ENCODE measurements at places on chromosomes 7 and 10. TPM values are rescaled to one million over a fixed set of nuclear protein-coding genes. Genes with fewer than 3 reads are reported as not detected.

SFTPD gene
- 0.19 TPM for total RNA-seq

NXPH1 gene
- not detected for total RNA-seq

GOLGA7B gene
- total RNA-seq = 4.0 TPM

SAP25 gene
- total RNA-seq = 0.80 TPM

RAB19 gene
- total RNA-seq = not detected

STEAP1B gene
- total RNA-seq = not detected

SEMA3A gene
- 3.7 TPM for total RNA-seq

AKR1E2 gene
- 7.5 TPM for total RNA-seq

GRID2IP gene
- not detected for total RNA-seq

NEBL gene
- 8.2 TPM for total RNA-seq

TUBAL3 gene
- 0.33 TPM for total RNA-seq

TEX47 gene
- not detected for total RNA-seq

DDC gene
- 1.2 TPM for total RNA-seq

MMD2 gene
- total RNA-seq = not detected

GRM8 gene
- total RNA-seq = not detected

TSPAN33 gene
- total RNA-seq = 6.9 TPM

RBP3 gene
- not detected for total RNA-seq

MET gene
- total RNA-seq = 91.6 TPM

PNLIPRP3 gene
- total RNA-seq = not detected

SERPINE1 gene
- total RNA-seq = 1,353 TPM

CCDC3 gene
- total RNA-seq = 1.0 TPM

TUBB8 gene
- not detected for total RNA-seq

NPY4R gene
- total RNA-seq = 57.9 TPM

NCOA4 gene
- 107 TPM for total RNA-seq

ARHGEF5 gene
- total RNA-seq = 1.6 TPM

TFEC gene
- not detected for total RNA-seq

SPDYE5 gene
- total RNA-seq = not detected

SLC39A12 gene
- total RNA-seq = not detected

ZNF22 gene
- 6.3 TPM for total RNA-seq

DYNC1I1 gene
- total RNA-seq = not detected

COL13A1 gene
- total RNA-seq = 0.40 TPM

PLAC9 gene
- total RNA-seq = not detected

MCM10 gene
- total RNA-seq = 23.2 TPM

DKK1 gene
- total RNA-seq = 475 TPM

RP9 gene
- total RNA-seq = 37.5 TPM

CDC14C gene
- not detected for total RNA-seq

CUZD1 gene
- 1.5 TPM for total RNA-seq

FMC1 gene
- 33.4 TPM for total RNA-seq

LANCL2 gene
- total RNA-seq = 13.4 TPM

GCK gene
- not detected for total RNA-seq

AGMO gene
- 1.1 TPM for total RNA-seq

GPR26 gene
- not detected for total RNA-seq

C7orf33 gene
- not detected for total RNA-seq

MKX gene
- total RNA-seq = not detected

TMEM140 gene
- 0.97 TPM for total RNA-seq

Data from A549 treated with ZK216348 at 1 μM for 4 hours (cell line).